ENCODE measurements at places on chromosomes 1 and 21.
A peak's percentile ranks its signal among the peaks of the same experiment; 100 is the strongest.

DNA sequence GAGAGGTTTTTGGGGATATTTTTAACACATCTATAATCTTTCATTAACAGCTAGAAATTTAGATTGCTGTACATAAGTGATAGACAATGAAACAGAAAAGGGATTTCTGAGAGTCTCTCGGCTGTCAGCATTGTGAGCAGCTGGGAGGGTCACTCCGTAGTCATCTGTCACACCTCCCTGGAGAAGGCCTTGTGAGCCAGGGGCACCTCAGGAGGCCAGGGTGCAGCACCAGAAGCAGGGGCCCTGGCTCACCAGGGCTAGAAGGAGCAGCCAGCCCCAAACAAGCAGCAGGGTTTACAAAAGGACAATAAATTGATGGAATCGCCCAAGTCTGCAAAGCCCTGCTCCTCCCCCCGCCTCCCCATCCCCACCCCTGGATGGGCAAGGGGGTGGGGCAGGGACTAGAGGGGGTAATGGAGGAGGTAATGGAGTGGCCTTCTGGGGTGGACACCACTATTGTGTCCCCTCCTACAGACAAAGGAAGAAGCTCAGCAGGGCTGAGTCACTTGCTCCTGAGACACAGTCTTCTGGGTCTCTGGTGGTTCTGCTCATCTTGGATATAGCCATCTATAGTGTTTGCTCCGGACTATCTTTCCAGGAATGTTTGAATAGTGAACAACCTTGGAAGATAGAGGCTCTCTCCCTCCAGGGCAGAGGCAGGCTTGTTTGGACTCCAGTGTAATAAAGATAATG lies 263.4 kb downstream of the NPHP4 start:
- DNase-seq: no peak

- DNase-seq: no peak
Measured at GRCh38 chr1:66374148-66374547, 159.8 kb upstream of the SGIP1 start.

- DNase-seq: no peak
Measured at GRCh38 chr1:10788592-10789006, 7.8 kb downstream of the CASZ1 start.

DNA sequence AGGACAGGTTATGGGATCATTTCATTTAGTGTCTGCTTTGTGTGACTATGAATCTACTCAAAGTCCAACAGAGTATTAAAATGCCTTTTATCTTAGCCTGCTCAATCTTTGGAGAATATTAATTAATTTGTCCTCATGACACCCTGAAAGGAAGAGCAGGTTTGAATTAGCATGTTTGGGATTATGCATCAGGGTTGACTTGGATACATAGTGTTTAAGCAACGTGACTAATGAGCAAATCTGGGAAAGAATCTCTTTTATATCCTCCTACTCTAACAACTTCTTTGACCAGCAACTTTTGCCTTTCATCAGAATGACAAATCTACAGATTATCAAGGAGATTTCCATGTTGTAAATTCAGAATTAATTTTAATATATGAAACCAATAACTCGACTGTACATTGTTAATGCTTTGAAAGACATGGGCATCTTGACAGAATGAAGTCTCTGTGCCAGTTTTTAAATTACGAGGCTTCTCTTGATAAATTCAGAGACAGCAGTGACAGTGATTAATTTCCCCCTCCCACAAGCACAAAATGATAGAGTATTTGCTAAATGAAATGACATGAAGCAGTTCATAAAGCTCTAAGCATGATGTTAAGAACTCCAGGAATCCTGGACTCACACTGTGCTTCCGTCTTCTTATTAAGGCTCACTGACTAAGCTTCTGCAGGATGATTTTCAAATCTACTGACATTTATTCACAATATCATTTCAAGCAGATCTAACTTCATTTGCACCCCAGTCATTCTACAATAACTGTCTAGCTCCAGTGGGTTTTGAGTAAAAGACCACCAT lies 156.5 kb downstream of the PCNX2 start:
- DNase-seq: no peak

DNA sequence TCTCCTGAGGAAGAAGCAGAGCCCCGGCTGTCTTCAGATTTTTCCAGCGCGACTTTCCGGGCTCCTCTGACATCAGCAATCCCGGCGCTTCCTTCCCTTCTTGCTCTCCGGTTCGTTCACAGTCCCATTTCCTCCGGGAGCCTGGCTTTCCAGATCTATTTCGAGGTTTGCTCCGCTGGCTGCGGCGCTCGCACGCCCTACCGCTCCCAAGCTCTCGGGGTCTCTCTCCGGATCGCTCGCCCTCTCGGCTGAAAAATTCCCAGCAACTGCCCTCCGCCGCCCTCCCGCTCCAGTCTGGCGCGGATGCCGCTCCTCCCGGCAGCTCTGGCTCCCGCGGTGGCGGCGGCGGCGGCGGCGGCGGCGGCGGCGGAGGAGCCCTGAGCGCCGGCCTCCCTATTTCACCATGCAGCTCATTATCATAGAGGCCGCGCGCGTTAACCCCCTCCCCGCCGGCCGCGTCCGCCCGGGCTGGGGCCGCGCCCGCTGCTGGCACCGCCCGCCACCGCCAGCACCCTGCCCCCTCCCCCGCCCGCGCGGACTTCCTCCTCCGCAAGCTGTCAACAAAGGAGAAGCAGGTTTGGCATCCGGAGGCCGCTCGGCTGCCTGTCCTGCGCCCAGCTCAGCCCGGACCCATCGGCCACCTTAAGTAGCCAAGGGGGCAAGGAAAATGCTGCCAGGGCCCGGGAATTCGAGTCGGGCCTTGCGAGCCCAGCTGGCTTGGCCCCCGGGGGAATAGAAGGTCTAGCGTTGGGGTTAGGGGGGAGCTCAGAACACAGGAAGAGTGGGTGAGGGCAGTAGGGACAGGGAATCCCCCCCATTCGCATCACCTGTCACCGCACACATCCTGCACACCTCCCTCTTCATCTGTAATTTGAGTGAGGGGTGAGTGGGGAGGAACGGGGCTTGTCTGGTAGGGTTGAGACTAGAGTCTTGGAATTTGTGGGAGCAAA lies at the start of gene PLXNA2:
TSS of gene PLXNA2 (minus strand) at position 418 of the 950 bp plus-strand sequence. CDS start 26,462 bp downstream, outside the sequence.
- peak; percentile 64 for DNase-seq

Data from CD4-positive, alpha-beta T cell treated with Interleukin-15 for 4 hours (primary cell).